Stimulated activated CD4-positive, alpha-beta T cell treated with anti-CD3 and anti-CD28 coated beads, TNF-alpha, amount 100 ng/mL, for 1 hour (primary cell): ENCODE measurements at places on chromosomes 6 and 20.

DNA sequence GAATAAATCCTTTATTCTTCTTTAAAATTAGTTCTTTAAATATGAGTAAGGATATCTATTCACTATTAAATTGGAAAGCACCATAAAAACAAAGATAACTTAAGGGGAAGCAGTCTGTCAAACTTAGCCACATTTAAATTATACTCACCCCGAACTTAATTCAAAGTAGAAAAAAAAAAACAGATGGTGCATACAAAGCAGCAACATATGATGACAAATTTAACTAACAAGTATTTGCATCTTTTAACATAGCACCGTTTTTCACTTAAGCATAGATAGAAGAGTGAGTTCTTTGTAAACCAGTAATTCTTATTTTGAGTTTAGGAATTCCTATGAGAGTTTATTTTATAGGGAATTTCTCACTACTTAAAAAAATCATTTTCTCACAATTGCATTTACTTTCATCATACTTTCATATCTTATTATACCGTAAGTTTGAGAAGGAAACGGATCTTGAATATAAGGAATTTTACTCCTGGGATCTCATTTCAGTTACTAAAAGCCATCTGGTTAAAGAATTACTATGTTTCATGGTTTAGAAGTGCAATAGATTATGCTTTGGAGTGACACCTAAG, 828.2 kb upstream of the MAP3K7 start:
- DNase-seq, result no peak

DNA sequence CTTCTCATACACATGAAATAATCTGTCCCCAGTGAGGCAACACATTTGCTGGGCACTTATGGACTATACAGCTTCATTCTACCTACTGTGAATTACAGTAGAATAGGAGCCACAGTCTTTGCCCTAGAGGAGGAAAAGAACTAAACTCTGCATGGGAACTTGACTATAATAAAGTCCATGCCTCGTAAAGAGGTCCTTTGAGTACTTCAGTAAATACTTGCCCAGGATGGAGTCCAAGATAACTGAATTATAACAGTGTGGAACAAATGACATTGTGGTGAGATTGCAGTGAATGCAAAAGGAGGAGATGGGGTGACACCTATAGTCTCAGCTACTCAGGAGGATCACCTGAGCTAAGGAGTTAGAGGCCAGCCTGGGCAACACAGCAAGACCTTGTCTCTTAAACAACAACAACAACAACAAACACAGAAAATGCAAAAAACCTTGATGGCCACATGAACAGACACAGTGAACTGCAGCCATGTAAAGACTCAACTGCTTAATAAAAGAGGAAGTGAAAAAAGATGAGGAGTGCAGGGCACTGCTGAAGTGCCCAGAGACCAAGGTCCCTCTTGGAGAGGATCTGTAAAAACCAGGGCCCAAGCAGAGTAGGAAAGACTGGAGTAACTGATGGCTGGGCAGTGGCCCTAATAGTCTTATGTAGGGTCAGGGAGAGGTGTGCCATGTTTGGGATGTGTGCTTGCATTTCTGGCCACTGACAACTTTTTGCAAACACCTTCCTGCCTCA, 3.7 kb downstream of the MRPS18A start:
- no peak for DNase-seq

DNA sequence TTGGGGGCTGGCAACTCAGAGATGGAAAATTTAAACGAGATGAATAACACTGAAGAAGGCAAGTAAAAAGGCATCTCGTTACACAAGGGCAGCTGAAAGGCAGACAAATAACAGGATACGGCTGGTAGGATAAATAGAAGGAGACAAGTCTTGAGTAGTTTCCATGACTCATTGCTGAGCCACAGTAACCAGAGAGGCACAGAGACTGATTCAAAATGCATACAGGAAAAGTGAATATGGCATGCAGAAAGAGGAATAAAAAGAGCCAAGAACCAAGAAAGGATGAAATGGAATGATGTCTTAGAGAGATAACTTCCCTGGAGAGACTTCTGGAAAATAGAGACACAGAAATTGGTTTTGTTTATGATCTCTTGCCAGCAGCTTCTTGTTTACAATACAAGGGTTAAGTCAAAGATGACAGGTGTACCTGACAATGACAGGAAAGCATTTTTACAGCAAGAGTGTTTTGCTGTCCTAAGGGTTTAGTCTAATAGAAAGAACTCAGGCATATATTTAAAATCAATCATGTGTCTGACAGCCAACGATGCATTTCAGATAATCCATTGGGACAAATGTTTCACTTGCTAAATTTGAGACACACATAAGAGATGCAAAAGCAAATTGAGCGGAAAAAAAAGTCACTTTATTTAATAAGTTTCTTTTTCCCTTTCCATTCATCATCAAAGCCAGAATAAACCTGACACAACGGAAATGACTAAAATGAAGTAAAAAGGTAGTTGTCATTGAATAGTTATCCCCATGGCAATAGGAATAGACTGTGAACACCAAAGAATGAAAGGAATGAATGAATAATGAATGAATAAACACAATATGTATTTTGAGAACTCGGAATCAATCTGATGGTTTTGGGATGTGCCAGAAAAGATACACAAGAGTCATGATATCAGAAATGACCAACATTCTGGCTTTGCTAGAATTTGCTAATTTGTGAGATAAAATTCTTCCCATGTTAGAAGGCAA, 68.0 kb upstream of the KCNQ5 start:
- DNase-seq, result no peak

GRCh38 chr20:53370345-53370961, 223.2 kb downstream of the ZNF217 start:
- DNase-seq, result no peak

GRCh38 chr20:36591854-36592641, 13.5 kb upstream of the RAB5IF start:
- no peak for DNase-seq

DNA sequence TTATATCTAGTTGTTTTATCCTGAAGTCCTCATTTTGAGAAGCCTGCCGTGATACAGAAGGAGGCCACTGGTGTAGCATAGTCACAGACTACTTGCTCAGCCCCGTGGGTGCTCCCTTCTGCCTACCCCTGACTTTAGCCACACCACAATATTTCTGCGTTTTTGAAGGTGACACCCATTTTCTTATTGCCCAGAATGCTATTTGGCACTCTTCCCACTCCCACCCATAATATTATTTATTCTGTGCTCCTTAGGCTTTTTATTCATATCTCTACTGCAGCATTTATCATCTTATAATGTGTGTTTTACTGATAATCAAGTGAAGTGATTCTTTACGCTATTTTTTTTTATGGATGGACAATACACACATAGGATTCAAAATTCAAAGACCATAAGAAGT, 107.3 kb downstream of the OR2B2 start:
- DNase-seq, result no peak

- no peak for DNase-seq
Observed at GRCh38 chr6:142414462-142415250, 112.8 kb downstream of the ADGRG6 start.

- no peak for DNase-seq
Observed at GRCh38 chr6:54274383-54274782, 33.9 kb upstream of the TINAG start.

- no peak for DNase-seq
Observed at GRCh38 chr6:32945108-32945760, 4.4 kb upstream of the HLA-DMB start.

DNA sequence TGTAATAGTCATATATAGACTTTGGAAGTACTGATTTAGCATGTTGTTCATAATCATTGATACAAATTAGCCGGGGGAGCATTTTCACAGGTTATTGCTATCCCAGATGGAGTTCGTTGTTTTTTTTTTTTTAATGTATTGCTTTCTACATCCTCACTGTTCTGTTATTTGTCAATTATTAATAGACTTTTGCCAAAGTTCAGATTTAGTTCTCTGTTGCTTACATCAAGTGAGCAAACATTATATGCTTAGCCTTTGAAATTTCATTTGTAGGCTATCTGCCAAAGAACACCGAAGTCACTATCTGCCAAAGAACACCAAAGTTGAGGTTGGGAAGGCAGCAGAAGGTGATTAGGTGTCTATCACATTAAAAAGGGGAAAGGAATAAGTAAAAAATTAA, at the start of gene HAO1:
Gene HAO1, minus strand, starts transcription at position 118 of the 400 bp plus-strand sequence. Its CDS starts 36 bp downstream, at position 82.
- no peak for DNase-seq

- DNase-seq, result no peak
Observed at GRCh38 chr6:54134935-54135334, 23.7 kb downstream of the MLIP start.

DNA sequence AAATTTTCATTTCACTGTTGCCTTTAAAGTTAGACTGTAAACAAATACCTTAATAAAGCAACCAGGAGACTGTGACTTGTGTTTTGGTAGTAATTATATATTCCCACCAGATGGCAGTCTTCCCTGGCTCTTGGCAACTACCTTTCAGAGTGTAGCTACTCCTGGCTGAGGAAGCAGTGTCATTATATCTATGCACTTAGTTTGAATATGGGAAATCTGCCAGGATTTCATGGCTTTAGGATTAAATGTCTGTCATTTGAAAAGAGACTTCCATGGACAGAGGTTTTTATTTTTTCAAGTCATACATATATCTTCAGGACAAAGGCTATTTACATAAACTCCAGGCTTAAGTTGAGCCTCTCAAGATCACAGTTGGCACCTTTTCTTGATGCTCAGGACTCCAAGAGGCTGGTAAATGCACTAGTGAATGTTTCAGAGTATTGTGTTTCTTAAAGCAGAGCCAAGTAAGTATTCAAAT, 160.1 kb downstream of the C6orf58 start:
- no peak for DNase-seq

- no peak for DNase-seq
Observed at GRCh38 chr6:3381233-3381921, 75.5 kb downstream of the SLC22A23 start.

GRCh38 chr6:87697581-87698546, 4.2 kb downstream of the AKIRIN2 start:
- no peak for DNase-seq

DNA sequence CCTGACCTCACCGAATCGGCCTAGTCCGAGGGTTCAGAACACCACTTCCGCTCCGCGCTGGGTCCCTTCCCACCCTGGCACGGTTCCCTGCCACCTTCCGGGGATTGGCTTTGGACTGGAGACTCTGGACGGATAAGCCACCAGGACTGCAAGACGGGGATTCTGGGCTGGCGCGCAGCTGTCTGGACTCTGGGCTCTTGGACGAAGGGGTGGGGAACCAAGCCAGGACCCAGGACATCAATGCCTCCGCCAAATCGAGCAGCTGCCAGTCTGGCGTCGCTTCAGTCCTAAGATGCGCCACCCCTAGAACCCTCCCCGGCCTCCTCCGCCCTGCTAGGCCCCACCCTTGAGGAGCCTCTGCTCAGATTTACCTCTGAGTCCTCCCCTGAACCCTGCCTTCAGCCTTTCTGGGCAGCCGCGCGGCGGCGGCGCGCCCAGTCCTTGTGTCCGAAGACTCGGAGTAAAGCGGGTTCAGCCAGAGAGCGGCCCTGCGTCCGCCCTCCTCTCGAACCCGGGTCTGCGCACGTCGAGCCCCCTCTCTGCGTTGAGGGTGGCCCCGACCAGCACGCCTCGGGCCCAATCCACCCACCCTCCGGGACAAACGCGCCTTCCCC, 1.2 kb downstream of the KCNK17 start:
- DNase-seq, result no peak

DNA sequence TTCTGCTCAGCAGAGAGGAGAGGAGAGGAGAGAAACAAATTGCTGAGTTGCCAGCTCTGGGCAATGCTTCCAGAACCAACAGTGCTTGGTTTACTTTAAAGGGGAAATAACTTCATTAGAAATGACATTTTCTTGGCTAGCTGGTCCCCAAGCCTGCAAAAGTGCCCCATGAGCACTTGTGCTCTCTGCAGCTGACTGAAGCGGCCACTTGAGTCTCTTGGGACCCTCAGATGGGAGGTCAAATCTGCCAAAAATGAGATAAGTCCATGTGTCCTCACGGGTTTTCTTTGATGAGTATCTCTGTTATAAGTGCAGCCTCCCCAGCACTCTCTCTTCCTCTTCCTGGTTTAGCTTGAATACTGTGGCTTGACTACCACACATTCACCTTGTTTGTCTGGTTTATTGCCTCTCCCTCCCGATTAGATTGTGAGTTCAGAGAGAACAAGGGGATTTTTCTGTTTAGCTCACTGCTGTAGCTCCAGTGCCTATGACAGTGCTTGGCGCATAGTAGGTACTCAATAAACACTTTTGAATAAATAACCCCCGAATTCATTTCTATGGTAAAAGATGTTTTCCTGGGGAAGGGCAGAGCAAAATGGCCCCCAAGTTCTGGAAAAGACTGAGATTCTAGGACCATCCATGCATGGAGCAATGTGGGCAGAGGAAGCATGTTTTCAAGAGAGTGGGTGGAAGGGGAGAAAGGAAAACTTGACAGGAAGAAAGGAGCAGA, 7.0 kb upstream of the RIN2 start:
- DNase-seq, result no peak

DNA sequence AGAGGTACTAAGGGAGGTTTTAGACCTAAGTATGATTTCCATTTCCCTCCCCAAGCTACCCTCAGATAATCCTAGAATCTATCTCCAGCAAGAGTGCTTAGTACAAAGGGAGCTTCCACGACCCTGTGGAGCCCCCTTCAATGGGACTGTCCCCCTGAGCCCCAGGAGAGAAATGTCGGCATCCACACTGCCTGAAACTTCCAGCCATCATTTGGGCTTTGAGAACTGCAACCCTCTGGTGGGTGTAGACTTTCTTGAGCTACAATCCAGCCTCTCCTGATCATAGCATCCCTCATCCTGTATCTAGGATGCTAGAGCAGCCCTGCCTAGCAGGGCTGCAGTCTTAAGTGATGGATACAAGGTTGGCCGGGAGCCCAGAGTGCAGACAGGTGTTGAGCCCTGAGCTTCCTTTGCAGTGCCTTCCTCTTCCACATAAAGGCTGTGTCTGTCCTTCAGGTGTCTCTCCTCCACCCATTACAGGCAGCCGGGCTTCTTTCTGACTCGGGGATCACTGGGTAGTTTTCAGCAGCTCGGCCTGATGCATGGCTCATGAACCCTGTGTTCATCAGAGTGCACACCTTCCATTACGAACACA, 424.5 kb downstream of the PREX1 start:
- DNase-seq, result no peak

GRCh38 chr6:117771403-117771802, 96.1 kb downstream of the NUS1 start:
- DNase-seq, result no peak

- no peak for DNase-seq
Observed at GRCh38 chr6:14498748-14499147, 381.2 kb downstream of the CD83 start.

- no peak for DNase-seq
Observed at GRCh38 chr6:113433335-113433991, 423.7 kb upstream of the MARCKS start.

DNA sequence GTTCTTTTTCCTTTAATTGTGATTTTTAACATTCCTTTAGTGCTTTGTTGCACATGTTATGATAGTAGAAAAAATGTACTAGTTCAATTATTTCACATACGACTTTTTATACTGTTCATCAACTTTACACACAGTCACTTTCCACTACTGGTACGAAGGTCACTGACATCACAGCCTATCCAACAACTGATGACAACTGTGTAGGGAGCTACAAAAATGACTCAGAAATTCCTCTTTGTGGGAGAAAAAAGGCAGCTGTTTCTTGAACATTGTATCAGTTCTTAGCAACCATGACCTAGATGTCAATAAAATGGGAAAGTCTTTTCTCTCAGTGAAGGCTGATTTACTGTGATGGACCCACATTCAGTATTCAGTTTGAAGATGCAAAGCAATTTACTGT, 7.0 kb upstream of the ID4 start:
- DNase-seq, result no peak
